ENCODE measurements at places on chromosomes 6 and 20.

DNA sequence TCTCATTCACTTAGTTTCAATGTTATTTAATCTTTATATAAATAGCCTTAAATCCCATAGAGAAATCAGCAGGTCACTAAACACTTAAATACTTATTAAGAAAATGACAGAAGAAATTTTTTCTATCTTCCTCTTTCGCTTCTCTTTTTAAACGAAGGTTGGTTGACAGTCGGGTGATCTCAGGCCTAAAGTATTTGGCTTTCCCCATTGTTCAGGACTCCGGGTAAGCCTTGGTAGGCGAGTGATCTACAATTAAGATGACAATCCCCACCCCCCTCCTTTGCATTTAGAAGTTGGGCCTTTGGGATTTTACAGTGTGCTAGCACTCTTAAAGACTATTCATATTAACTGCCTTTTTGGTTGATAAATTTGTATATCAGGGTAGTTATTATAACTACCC is 19.7 kb upstream of the UTRN start:
- no peak for DNase-seq

DNA sequence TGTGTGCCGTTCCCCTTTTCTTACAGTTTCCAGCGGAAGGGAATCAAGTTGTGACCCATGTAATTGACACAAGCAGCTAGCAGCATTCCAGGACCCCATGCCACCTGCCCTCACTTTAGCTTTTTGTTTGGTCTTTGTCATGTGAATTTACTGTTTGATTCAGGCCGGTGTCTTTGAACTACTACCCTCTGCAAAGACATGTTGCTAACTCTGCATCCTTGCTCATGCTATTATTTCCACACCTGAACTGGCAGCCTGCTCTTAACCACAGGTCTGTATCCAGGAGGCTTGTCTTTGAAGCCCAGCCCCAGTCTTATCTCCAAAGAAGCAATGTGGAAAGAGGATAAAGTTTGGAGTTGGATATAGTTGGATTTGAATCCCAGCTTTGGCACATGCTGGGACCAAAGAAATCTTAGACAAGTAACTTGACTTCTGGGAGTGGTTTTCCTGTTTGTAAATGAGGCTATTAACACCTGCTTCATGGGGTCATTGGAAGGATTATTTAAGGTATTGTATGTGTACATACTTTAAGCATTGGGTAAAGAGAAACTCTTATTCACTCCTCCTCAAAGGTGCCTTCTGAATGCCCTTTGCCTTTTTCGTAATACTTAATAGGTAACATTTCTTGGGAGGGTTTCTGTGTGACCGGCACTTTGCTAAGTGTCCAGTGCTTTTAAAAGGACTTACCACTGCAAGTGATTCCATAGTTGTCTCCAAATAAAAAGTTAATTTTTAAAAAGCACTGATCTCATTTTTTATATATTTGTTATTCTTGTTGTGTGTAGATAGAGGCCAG is 52.4 kb downstream of the RALY start:
- no peak for DNase-seq

DNA sequence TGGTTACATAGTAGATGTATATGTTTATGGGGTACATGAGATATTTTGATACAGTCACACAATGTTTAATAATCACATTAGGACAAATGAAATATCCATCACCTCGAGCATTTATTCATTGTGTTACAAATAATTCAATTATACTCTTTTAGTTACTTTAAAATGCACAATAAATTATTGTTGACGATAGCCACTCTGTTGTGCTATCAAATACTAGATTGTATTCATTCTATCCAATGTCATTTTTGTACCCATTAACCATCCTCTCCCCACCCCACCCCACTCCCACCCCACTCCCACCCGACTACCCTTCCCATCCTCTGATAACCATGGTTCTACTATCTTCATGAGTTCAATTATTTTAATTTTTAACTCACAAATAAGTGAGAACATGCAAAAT is 585.4 kb downstream of the CDH26 start:
- no peak for DNase-seq

DNA sequence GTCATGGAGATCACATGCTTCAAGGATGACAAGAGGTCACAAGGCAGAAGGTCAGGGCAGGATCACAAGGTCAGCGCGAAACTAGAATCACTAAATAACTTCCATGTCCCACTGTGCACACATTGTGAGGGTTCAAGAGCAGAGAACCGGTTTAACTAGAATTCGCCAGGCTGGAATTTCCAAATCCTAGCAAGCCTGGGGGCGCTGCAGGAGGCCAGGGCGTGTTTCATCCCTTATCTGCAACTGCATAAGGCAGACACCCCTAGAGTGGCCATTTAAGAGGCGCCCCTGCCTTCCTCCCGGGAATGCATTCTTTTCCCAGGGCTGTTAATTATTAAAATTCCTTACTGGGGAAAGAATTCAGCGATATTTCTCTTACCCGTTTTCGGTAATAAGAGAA is 40.2 kb upstream of the SLC22A1 start:
- no peak for DNase-seq

- DNase-seq = no peak
Measured at GRCh38 chr20:39705032-39705431, 742.9 kb downstream of the DHX35 start.
